ENCODE measurements at places on chromosomes 5 and 9.

GRCh38 chr5:178080618-178081410, 32.5 kb upstream of the N4BP3 start:
- DNase-seq, result no peak

DNA sequence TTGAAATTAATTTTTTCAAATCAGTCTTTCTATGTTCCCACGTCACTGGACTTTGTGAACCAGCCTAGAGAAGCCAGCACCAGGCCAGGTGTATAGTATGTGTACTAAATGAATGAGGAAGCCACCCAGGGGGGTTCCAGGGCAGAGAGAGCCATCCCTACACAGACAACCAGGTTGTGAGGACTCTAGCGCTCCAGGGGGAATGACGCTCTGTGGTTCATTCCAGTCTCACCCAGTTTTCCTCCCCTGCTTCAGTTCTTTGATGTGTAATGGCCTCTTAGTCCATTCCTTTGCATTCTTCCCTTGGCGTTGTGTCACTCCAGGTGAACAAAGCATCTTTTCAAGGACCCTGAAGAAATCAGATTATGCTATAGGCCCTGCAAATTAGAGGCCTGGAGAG, 330.6 kb downstream of the NSG2 start:
- no peak for DNase-seq

DNA sequence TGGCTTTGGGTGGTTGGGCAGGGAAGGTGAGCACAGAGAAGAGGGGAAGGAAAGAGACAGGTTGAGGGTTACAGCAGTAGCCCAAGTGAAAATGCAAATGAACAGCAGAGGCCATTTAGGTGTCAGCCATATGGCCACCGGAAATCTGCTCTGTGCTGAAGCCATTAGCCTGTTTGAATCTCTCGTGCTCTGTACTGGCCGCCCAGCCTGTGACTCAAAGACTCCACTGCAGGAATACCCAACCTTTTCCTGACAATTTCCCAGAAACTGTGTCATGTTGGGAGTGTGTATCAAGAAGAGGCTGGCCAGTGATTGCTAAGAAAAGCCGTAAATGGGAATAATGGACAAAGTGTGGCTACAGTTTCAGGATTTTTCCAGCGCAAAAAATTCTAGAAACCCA, 35.9 kb upstream of the RAI14 start:
- no peak for DNase-seq

DNA sequence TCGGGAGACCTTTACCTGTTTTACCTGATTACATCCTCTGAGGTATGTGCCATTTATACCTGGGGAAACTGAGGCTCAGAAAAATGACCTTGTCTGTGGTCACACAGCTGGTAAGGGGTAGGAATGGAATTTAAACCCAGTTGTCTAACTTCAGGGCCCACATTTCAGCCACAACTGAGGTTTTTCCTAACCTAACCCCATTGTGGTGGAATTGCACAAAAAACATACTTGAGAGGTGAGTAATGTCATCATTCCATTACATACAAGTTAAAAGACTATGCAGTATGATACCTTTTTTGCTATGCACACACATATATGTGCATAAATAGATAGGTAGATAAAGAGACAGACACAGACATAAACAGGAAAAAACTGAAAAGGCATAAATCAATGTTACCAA, 14.1 kb downstream of the FGF1 start:
- no peak for DNase-seq

- DNase-seq, result no peak
Measured at GRCh38 chr9:123349691-123350480, 6.1 kb upstream of the CRB2 start.

- DNase-seq, result no peak
Measured at GRCh38 chr9:116075191-116075590, 78.4 kb upstream of the PAPPA start.

DNA sequence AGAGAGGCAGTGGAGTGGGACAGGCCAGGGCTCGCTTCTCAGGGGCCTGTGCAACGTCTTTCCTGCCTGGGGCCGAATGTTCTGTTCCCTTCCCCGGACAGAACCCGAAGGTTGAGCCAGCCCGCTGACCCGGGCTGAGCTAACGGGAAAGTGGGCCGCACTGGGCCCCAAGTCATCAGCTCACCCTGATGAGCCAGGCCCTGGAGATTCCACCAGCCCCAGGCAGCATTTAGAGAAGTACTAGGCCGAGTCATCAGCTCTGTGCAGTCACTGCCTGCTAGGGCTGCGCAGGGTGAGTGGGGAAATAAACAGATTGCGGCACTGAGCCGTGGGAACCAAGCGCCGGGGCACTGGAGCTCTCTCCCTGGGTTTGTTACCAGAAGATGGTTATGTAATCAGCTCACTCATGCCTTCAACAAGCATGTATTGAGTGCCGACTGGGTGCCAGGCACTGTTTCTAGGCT, 29.1 kb upstream of the DUSP1 start:
- peak; percentile 53 for DNase-seq

GRCh38 chr9:5466005-5466404, 15.7 kb downstream of the CD274 start:
- no peak for DNase-seq

- DNase-seq, result no peak
Measured at GRCh38 chr9:35285731-35286130, 123.9 kb downstream of the UNC13B start.

GRCh38 chr5:126054577-126055347, 368.4 kb upstream of the GRAMD2B start:
- no peak for DNase-seq

- DNase-seq, result no peak
Measured at GRCh38 chr9:127290561-127291065, 26.0 kb downstream of the GARNL3 start.

DNA sequence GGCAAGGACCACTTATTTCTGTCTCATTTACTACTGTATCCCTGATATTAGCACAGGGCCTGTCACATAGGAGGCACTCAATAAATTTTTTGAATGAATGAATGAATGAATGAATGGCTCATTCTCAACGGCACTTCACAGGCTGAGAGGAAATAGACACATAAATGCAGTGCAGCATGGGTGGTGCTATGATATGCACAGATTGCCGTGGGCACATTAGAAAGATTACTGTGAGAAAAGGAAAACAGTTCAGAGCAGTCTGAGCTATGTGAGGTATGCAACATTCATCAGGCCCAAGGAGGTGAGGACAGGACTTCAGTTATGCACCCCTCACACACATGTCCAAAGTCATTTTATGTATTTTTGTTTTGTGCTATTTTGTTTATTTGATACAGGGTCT, 6.4 kb upstream of the NOL6 start:
- no peak for DNase-seq

- DNase-seq, result no peak
Measured at GRCh38 chr5:141872496-141873356, 5.5 kb downstream of the PCDH1 start.

- DNase-seq, result no peak
Measured at GRCh38 chr5:406041-406440, 36.9 kb upstream of the EXOC3 start.

DNA sequence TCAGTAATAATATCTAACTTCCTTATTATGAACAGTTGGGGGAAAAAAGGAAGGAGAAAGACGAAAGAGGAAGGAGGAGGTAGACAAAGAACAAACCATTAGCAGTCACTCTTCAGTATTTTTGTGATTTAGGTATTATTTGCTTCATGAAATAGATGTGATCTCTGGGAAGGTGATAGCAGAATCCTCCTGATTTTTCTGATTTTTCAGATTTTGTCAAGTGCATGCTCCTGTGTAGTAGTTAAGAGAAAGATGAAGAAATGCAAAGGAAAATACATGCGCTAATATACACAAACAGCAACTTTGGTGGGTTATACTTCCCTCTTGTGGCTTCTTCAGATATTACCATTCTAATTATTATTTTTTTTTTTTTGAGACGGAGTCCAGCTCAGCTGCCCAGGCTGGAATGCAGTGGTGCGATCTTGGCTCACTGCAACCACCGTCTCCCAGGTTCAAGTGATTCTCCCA, 31.6 kb downstream of the LMNB1 start:
- DNase-seq, result no peak

- no peak for DNase-seq
Measured at GRCh38 chr5:658103-658502, 35.0 kb downstream of the TPPP start.

DNA sequence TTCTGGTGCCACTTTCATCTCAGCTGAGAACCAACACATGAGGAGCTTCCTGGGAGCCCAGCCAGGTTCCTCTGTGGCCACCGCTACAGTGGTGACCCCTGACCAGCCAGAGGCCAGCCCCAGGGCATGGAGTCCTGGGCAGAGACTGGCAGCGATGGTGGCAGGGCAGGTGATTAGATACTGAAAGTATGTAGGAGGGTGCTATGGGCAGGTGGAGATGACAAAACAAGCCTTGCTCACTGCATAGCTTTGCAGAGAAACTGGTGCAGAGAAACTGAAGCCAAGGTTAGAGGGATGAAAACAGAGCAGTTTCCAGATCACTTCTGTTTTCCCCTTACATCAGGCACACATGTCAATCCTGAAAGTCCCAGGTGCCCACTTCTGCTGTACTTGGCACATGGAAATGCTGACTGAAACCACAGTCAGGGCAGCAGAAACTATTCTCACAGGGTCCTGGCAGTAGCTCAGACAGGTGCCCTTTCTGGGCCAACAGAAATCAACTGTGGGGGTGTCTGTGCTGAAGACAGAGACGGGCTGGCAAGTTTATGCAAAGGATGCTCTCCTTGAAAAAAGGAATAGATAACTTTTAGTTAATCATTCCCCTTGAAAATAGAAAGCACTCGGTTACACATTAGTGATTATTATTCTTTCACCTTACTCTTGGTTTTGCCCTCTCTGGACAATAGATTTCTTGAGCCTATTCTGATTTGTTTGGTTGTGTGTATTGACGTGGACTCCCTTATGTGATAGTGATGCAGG, 90.3 kb downstream of the ANKRD55 start:
- DNase-seq, result no peak

- no peak for DNase-seq
Measured at GRCh38 chr5:61598126-61598525, 266.1 kb downstream of the ZSWIM6 start.

- DNase-seq, result no peak
Measured at GRCh38 chr9:86491468-86492266, 137.5 kb upstream of the TUT7 start.

GRCh38 chr9:26034786-26035185, 356.5 kb upstream of the TUSC1 start:
- no peak for DNase-seq

DNA sequence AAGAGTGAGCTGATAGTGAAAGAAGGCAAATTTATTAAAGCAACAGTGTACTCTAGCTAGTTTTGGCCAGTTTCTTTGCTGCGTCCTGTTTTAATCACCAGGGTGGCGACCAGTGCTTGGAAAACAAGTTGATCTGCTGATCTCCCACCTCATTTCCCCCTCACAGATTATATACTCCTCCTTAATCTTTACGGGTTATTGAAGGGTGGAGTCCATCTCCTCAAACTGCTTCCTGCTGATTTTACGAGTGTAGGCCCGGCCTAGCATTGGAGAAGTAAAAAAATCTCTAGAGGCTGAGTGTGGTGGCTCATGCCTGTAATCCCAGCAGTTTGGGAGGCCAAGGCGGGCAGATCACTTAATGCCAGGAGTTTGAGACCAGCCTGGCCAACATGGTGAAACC, 14.0 kb upstream of the CFAP95 start:
- no peak for DNase-seq
